ENCODE measurements at places on chromosomes 7 and 10.

DNA sequence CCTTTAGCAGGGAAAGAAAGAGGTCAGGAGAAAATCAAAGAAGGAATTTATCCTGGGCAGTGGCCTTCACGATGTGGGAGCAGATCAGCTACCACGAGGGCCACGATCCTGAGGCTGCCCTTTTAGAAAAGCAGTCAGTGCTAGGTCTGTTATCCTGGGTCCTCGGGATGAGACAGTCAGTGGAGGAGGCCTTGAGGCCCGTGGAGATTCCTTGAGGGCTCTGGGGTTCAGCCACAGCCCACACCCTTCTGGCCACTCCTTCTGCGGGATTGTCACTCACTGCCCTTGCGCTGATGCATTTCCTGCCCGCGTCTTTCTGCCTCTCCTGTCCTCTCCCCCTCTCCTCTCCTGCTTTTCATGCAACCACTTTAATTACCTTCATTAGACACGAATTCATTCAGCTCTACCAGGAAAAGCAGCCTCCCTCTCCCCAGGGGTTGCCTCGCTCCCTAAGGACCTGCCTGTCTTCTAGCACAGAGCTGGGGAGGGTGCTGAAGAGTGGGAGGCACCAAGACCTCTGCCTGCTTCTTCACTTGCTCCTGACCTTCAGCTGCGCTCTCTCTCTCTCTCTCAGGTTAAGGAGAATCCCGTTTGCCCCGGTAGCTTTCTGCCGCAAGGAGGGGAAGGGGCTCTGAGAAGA lies 42.6 kb upstream of the LRRC4 start:
- DNase-seq: no peak

DNA sequence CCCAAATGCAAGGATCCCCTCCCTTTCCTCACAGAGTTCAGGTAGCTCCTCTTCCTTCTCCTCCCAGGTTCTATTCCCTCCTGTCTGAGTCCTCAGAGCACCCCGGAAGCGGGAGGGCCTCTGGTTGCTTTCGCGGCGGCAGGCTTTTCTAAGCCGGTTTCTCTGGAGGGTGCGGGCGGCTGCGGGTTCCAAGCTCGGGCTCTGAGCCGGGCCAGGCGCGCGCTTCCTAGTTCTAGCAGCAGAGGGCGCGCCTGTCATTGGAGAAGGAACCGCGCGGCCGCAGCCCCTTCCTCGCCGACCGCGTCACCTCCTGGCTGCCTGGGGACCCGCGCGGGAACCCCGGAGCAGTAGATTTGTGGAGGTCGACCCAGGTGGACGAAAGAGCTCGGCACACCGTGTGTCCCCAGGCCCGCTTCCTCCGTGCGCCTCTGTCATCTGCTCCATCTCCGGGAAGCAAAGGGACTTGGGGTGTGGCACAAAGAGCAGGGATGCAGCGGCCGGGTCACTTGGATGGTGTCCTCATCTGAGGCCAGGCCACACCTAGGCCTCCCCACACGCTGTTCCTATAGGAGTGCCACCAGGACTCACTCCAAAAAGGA lies 389.0 kb upstream of the PODXL start:
- DNase-seq: peak; percentile 2

DNA sequence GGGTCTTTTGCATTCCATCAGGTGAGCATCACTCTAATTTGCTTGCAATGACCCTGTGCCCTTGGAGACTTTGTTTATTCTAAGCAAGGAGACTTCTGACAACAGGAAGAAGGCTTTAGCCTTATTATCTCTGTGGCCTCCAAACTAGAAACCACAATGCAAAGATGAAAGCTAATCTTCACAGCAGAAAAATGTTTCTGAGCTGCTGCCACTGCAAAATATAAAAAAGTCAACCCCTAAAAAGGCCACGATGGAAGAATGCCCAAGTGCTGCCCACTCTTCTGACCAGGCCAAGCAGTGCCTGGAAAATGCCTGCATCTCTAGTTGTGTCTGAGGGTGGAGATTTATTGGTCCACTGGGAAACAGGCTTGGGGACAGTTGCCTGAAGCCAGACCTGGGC lies 299.9 kb downstream of the C7orf25 start:
- DNase-seq: no peak

GRCh38 chr7:108613147-108613948 lies 43.7 kb downstream of the DNAJB9 start:
- peak; percentile 78 for DNase-seq

DNA sequence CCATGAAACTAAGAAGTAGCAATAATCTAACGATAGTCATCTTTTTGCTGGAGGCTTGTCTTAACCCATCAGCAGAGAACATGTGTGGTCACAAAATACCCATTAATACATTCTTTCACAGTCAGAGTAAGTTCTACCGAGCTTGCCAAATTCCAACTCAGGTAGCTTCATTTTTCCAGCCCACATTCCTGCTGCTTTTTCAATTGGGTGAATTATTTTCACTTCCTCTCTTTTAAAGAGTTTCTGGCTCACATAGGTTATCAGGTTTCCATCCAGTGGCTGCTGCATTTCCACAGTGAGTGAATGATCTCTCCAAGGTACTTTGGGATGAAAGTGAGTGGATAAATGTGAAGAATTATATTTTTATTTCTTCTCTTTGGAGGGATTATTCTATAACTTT lies 233.1 kb downstream of the SEMA3E start:
- no peak for DNase-seq

DNA sequence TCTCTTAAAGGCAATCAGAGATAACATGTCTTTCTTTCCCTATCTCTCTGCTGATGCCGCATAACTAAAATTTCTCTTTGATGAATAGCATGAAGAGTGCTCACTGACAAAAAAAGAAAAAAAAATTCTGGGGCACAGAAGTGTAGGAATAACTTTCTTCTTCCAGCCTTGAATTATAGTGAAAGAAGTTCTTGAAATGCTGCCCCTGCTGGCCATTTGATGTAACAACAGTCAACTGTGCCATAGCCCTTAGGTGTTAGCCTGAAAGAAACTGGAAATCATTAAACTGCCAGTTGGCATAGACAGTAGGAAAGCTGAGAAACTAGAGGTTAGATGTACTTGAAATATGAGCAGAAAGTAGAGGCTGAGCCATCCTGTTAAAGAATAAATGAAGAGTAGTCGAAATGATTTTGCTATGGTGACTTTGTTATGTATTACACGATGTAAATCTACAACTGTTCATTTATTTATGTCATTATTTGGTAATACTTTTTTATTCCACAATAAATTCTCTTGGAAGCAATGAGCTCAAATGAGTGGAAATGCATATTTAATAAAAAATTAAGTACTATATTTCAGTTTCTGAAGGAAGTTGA lies 48.3 kb upstream of the FAM171A1 start:
- DNase-seq: peak; percentile 61

DNA sequence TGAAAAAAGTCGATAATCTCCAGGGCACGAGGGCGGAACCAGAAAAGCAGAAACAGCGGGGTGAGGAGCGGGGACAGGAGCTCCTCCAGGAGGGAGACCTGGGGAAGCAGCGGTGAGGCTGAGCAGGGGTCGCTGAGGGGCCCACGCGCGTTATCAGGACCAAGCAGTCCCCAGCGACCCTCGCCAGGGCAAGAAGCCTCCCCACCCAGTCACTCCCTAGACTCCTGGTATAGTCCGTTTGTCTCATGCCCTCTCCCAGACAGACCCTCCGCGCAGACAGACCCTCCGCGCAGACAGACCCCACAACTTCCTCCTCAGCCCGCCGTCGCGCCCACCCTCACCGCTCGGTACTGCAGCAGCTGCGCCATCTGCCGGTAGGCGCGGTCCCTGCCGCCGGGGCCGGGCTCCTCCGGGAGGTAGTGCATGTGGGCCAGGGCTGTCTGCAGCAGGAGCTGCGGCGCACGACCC lies 6.3 kb downstream of the ATG9B start:
- DNase-seq: peak; percentile 57
